ENCODE measurements at places on chromosomes 11 and 22.

- no peak for ATAC-seq
These were observed 857.2 kb downstream of the TBC1D22A start for GRCh38 chr22:47619631-47620030.

DNA sequence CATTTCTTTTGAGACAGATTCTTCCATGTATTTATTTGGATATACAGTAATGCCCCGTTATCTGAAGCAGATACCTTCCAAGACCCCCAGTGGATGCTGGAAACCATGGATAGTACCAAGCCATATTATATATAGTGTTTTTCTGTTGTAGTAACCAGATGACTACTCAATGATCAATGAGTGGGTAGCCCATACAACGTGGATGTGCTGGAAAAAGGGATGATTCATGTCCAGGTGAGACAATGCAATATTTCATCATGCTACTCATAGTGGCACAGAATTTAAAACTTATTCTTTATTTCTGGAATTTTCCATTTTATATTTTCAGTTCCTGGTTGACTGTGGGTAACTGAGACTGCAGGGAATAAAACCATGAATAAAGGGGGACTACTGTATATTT, 427.5 kb downstream of the METTL15 start:
- ATAC-seq = no peak

GRCh38 chr11:33291004-33291777, 34.0 kb downstream of the HIPK3 start:
- ATAC-seq = peak; percentile 84

- ATAC-seq = no peak
These were observed 158.8 kb downstream of the MPPED1 start for GRCh38 chr22:43570531-43571165.

GRCh38 chr11:17989306-17989705, 23.5 kb downstream of the SERGEF start:
- ATAC-seq = no peak

- no peak for ATAC-seq
These were observed 2.6 kb upstream of the PEX26 start for GRCh38 chr22:18075101-18075719.

DNA sequence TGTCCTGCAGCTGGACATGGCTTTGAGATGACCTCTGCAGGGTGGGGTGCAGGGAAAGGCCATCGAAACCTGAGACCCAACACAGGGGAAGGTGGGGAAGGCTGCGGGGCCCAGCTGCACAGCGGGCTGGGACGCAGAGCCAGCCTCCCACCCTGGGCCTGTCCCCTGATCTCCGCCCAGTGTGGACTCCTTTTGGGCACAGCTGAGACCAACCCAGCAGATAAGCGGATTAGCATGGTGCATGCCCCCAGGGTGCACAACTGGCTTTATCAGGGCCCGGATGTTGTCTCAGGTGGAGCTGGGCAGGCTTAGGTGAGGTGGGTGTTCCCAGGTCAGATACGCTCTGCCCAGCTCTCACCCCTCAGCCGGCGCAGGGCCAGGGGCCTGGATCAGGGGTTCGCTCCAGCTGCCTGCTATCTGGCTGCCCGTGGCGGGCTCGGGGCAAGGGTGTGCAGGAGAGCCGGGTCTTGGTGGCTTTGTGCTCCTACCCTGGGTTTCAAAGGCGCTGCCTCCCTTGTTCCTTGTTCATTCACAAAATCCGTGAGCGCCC, 28.1 kb upstream of the MUC5AC start:
- no peak for ATAC-seq

GRCh38 chr11:87304412-87304811, 266.7 kb downstream of the TMEM135 start:
- no peak for ATAC-seq

DNA sequence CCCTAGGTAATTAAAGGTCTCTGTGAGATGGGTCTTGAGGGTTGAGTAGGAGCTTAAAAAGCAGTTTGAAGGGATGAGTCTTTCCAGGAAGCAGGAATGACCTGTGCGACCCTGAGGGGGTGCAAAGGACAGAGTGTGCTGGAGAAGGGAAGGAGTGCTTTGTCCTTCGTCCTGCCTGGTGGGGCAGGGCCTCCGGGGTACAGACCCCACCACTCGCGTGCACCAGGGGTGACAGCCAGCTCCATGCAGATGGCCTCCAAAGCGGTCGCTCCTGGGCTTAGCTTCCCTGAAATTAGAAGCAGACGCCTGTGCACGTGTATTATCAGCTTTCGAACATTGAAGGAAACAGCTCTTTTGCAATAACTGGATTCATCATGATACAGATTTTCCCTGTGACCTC, 959.8 kb downstream of the BRD1 start:
- ATAC-seq = no peak

GRCh38 chr11:33909150-33909549, 17.3 kb upstream of the LMO2 start:
- ATAC-seq = no peak

DNA sequence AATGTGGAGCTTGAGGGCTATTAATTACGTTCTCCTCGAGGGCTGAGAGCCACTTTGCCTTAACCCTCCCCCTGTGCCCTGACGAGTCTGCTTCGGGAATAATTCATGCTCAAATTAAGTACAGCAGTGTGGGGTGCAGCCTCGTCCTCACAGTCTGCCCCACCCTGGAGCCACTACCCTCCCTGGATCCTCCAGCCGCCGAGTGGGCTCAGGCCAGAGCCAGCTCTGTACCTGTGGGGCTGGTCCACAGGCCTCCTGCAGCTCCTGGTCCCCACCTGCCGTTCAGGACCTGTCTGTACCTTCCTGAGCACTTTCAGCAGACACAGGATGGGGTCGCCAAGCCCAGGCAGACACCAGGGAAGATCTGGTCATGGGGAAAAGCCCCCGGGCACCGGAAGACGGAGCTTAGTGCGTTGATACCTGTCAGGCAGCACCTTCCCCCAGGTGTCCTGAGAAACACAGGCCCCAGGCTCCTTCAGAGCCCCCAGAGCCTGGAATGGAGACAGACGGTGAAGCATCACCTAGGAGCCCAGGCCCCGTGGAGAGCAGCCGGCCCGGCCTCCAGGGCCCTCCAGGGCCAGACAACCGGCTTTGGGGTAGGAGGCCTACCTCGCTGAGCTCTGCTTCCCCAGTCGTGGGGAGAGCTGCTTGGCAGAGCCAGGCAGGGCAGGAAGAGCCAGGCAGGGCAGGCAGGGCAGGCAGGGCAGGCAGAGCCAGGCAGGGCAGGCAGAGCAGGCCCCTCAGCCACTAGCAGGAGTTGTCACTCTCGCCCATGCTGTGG, 9.7 kb downstream of the TSPAN32 start:
- ATAC-seq = no peak

GRCh38 chr11:69950120-69950519, 128.0 kb upstream of the ANO1 start:
- ATAC-seq = no peak

DNA sequence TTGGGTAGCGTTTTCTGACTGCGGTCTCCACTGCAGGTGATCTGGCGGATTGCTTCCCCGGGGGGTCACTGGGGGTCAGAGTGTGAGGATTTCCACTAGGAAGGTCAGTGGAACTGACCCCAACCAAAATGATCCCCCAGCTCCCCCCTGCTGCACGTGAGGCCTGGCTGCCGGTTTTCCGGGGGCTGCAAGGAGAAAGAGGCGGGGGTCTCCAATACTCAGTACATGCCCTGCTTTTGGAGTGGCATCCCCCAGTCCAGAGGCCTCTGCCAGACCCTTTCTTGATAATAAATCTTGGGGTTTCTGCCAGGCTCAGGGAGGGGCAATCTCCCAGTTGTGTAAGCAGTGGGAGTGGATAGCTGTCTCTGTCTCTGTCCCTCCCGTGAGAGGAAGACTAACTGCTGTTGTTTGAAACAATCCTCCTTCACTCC, 71.5 kb upstream of the RTL6 start:
- ATAC-seq = no peak

DNA sequence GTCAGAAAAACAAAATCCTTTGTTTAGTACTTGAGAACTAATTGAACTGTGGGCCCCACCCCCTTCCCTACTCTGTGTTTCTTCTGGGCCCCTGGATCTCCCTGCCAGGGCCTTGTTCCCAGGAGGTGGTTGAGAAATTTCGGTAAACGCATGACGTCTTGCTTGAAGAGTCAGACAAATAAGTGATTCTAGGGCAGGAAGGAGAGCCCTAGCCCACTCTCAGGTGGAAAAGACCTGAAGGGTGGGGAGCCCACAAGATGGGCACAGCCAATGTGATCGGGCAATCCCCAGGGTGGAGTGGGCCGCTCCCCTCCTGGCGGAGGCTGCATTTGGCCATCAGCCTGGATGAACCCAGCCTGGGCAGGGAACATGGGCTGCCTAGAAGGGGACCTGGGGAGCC, 16.8 kb upstream of the P2RY2 start:
- peak; percentile 70 for ATAC-seq

DNA sequence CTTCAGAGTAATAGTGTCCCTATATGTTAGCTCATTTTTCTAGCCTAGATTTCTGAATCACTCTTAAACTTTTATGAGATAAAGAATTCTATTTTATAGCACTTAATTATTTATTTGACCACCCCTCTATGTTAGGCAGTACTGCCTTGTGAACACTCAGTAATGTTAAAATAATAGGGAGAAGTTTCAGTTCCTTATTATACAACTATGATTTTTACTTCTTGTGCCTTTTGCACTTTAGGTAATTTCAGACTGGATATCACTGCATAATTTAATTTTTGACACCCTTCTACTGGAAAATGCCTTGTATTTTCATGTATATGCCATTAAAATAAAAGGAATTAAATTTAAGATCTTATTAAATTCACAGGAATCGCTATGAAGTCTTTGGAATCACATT, 3.1 kb downstream of the BCO2 start:
- ATAC-seq = no peak

DNA sequence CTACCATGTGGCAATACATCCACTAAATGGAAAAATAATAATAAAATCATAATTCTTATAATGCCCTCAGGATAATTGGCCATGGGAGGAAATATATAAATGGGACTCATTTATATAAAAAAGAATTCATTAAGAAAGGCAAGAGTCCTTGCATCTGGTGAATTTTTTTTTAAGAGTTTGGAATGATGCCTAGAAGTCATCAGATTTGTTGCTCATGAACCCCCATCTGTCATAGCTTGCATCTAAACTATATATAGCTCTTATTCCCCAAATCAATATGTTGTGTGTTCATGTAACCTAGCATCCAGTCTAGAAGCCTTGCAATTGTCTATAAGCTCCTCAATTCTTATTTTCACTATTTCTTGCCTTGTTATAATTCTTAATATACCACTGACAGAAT, 75.9 kb downstream of the CADM1 start:
- no peak for ATAC-seq

GRCh38 chr11:60018058-60018457, 1.1 kb downstream of the OOSP4B start:
- no peak for ATAC-seq

- no peak for ATAC-seq
These were observed 105.3 kb upstream of the FGF3 start for GRCh38 chr11:69924308-69925161.

GRCh38 chr11:95853138-95853537, 62.8 kb downstream of the CEP57 start:
- ATAC-seq = no peak

GRCh38 chr11:60834742-60835533, 7.0 kb upstream of the CCDC86 start:
- no peak for ATAC-seq

DNA sequence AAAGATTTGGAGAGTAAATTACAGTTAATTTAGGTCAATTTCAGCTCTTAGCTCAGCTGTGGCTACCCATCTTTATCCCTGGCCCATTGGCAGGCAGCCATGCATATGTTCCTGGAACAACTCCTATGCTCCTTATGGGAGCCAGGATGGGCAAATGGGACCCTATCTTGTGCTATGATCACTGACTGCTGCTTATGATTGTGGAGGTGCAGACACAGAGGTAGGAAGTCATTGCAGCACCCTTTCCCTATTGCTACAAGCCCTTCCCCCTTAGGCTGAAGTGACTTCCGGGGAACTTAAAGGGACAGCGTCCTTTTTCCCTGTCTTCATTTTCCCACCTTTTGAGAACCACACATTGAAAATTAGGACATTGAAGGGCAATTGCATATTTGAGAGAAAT, 112.7 kb downstream of the FCHSD2 start:
- ATAC-seq = no peak

- no peak for ATAC-seq
These were observed 59.4 kb downstream of the RTL6 start for GRCh38 chr22:44438481-44439131.

GRCh38 chr22:37601540-37602442, 6.8 kb upstream of the GGA1 start:
- ATAC-seq = no peak

GRCh38 chr11:132114185-132114584, 743.8 kb downstream of the NTM start:
- ATAC-seq = no peak

GRCh38 chr11:77525455-77526091, 51.7 kb upstream of the PAK1 start:
- ATAC-seq = no peak

GRCh38 chr11:112519751-112520150, 259.1 kb upstream of the PLET1 start:
- ATAC-seq = no peak

- ATAC-seq = no peak
These were observed 6.9 kb upstream of the IGF2 start for GRCh38 chr11:2146051-2146450.

GRCh38 chr11:1860108-1860507, 7.2 kb downstream of the LSP1 start:
- no peak for ATAC-seq

- no peak for ATAC-seq
These were observed 110.2 kb upstream of the NAV2 start for GRCh38 chr11:19602406-19602805.

GRCh38 chr11:8085011-8085645, 4.1 kb downstream of the TUB start:
- no peak for ATAC-seq

DNA sequence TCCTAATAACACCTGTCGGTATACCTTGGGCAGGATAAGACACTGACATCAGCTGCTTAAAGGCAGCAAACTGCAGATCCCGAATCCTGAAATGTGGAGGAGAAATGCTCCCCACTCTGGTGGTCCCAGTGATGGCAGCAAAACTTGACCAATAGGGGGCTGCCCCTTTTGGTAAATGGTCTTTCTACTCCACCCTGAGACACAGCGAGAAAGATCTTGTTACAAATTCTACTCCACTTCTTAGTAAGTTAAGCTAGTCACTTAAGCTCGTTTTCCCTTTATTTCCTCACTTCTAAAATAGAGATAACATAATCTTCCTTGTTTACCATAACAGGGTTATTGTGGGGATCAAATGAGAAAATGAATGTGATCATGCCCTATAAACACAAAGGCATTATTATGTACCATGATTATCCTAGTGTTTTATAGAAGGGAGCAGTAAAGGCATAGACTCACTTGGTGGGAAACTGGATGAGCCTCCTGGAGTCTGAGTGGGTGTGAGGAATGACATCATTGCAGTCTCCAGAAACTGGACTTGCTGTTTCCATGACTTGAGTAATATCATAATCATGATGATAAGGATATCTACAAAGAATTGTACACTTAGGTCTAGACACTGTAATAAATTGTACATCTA, 50.9 kb downstream of the ENDOD1 start:
- no peak for ATAC-seq

Data from gastroesophageal sphincter (tissue), 4 donors.